CMK (cell line): ENCODE measurements at places on chromosomes 4 and X.
A peak's percentile ranks its signal among the peaks of the same experiment; 100 is the strongest.

- DNase-seq, result no peak
These were observed 14.2 kb upstream of the ADD1 start for GRCh38 chr4:2829321-2829932.

DNA sequence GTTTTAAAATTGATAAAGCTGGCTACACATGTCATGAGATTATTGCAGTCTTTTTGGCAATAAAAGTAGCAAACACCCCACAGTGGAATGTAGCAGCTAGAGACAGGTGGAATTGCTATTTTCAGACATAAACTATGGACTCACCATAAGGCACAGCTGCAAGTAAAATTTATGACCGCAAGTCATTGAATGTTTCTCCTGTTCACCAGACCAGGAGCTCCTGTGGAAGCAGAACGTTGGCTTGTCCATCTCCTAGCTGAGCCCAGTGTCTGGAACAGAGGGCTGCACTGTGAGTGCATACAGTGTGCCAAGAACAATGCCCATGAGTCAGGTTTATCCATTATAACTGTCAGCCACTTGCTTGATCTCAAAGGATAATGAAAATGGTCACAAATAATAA, 538.2 kb downstream of the INPP4B start:
- DNase-seq, result no peak

GRCh38 chr4:113499166-113499565, 262.4 kb downstream of the CAMK2D start:
- DNase-seq, result no peak

DNA sequence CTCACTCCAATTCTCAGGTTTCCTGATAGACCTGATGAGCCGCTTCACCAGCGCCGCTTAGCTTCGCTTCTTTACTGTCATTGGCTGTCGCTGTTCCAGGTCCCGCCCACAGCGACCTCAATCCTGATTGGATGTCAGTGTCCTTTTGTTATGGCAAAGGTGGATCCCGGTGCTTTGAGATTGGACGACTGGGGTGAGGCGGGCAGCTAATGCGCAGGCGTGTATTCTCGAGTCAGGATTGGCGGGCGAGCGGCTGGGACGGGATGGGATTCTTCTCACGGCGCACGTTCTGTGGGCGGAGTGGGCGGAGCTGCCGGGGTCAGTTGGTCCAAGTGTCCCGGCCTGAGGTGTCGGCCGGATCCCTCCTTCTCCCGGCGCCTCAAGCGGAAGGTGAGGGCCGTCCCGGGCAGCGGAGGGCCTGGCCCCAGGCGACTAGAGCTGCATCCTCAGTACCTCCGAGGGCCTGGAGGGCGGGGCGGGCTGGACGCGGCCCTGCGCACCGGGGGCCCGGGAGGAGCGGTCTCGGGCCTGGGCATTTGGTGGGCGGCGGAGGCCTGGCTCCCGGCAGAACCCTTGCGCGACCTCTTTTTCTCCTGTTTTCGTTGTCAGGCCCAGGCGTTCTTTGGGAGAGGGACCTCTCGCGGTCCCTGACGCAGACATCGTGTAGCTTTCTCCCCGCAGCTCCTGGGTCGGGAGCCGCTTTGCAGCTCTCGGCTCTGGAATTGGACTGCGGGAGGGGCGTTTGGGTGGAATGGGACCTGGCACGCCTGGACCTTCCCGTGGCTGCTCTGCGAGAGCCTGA, at the start of gene SCOC:
SCOC (plus strand) TSS at position 319 of the 802 bp plus-strand sequence. CDS start 5,525 bp downstream, outside the sequence.
- peak; percentile 93 for DNase-seq

DNA sequence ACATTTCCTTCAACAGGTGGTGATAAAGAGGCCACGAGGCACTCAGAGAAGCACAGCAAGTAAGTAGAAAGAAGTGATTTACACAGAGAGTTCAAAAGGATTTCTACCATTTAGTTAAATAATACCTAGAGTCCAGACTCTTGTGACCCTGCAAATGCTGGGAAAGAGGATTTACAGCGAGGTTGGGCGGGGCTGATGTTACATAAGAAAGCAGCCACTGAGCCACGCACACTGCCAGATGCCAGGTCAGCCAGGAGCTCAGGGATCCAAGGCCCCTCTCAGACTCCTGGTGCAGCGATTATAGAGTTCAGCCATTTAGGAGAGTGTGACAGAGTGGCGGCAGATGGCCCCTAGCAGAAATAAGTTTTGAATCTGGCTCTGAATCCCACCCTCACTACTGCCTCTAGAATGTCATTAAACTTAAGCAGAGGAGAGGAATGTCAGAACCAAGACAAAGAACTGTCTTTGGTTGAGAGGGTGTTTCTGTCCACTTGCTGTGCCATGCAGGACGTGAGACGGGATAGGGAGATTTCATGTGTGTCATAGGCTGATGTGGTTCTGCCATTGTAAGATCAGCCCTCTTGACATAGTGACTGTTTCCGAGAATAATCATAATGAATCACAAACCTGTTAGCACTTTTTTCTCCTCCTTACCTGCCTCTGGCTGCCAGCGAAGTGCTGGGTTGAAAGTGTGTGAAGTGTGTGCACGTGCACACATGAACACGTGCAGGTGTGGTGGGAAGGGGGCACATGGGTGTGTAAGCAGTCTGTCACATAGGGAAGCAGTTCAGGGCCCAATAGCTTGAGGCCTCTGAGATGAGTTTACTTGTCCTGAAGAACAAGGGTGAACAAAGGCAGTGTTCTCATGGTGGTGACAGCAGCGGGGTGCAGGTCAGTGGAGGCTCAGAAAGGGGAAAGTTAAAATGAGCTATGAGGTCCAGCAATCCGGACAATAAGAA, 50.1 kb downstream of the MFAP3L start:
- no peak for DNase-seq

- DNase-seq, result no peak
These were observed 106.7 kb downstream of the SPATA18 start for GRCh38 chr4:52157641-52158316.

- DNase-seq, result no peak
These were observed 1454.8 kb downstream of the RPA4 start for GRCh38 chrX:98338544-98338943.

DNA sequence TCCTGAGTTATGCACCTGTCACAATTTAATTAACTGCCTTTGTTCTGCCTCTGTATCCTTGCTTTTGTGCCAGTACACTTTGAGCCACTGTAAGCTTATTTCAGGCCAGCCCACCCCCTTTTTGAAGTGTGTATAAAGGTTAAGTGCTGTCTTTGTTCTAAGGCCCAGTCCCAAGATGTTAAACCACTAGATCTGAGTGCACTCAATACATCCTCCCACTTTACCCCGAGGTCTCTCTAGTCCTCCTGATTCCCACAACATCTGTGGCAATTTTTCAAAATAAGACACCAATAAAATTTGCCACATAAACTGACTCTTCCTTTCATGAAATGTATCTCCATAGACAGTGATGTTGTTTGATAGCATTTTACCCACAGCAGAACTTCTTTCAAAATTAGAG, 124.1 kb upstream of the SPIN4 start:
- no peak for DNase-seq

DNA sequence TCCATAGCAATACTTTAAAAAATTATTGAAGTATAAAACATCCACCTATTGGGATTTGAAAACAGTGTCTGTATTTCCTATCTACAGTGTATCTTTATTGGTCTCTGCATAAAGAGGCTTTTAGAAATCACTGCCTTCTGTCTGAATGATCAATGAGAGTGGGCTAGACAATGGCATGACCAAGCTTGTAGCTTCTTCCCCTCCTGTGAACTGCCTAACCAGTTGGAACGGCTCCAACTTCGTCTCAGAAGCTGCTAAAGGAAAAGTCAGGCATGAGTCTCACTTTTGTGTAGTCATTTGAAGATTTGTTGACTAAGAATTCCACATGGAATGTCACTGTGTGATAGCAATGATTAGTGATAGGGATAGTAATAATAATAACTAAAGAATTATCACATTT, 64.2 kb downstream of the INTS12 start:
- no peak for DNase-seq

GRCh38 chr4:158799013-158799770, 30.4 kb downstream of the FNIP2 start:
- no peak for DNase-seq

DNA sequence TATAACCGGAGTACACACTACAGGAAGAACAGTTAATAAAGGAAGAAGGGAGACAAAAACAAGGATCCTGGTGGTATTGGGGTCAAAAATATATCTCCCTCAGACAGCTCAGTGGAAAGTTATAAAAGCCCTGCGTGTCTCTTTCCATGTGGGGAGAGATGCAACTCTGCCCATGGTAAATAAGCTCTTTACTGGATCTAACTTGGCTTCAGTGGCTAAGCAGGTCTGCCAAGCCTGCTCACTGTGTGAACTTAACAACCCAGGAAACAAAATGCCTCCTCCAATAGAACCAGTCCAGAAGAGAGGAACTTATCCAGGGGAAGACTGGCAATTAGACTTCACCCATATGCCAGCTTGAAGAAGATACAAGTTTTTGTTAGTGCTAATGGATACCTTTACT, 17.0 kb upstream of the ZNF280C start:
- DNase-seq, result no peak

DNA sequence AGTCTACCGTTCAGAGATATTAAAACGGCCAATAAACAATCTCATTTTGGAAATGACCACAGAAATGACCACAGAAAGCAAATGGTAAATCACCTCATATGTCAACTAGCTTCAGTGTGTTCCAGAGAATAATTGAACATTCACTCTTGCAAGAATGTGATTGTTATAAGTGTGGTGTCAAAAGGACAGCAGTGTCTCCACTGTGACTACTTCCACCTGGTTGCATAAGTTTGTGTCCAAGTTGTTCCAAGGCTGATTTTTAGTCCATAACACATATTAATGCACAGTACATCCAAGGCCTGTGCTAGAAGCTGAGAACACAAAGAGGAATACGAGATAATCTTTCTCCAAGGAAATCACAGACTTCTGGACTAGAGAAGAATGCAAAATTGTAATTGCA, 37.4 kb upstream of the RNF150 start:
- DNase-seq, result no peak

DNA sequence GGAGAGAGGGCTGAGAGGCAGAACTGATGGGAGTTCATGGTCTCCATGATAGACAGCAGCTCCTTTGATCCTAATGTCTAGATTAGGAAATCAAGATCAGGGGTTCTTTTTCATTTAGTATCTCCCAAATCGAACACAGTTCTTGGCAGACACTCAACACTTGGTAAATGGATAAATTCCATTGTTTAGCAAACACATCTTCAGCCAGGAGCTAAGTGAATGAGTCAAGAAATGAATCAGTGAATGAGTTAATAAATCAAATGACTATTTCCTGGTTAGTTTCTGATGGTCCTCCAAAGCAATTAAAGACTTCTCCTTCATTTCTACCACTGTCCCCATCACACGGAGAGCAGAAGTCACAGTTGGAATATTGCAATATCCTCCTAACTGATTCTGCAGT, 120.0 kb upstream of the SHISA3 start:
- DNase-seq, result no peak

DNA sequence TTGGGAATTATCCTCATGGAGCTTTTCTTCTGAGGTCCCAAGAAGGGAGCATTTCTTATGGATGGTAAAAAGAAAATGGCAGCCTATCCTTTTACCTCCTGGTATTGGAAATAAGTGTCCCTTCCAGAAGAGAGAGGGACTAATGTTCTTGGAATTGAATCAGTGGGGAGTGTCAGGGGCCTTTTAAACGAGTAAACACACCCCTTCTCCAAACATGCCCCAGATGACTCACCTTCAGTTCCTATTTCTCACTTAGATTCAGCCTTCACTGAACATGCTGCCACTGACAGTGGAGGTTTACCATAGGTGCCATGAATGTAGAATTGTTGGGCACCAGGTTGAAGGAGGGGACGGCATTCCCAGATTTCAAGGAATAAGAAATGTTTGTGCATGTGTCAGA, 19.0 kb downstream of the MAGEC2 start:
- DNase-seq, result no peak

DNA sequence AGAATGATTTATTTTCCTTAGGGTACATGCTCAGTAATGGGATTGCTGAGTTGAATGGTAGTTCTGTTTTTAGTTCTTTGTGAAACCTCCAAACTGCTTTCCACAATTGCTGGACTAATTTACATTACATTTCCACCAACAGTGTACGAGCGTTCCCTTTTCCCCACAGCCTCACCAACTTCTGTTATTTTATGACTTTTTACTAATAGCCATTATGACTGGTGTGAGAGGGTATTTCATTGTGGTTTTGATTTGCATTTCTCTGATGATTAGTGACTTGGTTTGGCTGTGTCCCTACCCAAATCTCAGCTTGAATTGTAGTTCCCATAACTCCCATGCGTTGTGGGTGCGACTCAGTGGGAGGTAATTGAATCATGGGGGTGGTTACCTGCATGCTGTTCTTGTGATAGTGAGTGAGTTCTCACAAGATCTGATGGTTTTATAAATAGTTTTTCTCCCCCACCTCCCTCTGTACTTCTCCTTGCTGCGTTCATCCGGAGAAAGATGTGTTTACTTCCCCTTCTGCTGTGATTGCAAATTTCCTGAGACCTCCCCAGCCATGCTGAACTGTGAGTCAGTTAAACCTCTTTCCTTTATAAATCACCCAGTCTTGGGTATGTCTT, 95.1 kb downstream of the GBA3 start:
- DNase-seq, result no peak

DNA sequence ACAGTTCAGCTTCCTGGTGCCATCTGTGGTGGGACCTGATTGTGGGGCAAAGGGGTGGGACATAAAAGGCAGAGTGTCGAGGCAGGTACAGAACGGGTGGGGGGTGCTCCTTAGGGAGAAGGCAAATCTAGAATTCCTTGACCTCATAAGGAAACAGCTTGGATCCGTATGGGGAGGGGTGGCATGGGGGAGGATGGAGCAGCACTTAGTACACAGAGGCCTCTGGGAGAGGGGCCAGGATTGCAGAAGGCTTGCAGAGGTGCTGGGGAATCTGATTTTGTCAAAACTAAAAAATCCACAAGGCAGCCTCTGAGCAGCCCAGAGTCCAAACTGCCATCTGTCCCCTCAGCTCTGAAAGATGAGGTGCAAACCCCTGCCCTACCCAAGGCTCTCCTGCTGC, 2.3 kb upstream of the EMD start:
- no peak for DNase-seq

GRCh38 chr4:120682981-120683380, 239.5 kb downstream of the PRDM5 start:
- no peak for DNase-seq

DNA sequence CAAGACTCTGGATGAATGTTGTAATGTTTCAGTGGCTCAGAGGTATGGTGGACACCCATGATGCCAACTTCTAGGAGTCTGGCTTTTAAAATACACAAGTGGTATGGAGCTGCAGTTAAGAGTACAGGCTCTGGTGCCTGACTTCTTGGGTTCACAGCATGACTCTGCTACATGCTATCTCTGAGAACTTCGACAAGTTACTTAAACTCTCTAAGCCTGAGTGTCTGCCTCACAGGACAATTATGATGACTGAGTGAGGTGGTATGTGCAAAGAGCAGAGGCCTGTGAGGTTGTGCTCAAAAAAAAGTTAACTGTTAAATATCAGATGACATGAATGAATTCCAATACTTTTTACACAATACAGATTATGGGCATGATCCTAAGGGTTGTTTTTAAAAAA, 90.9 kb upstream of the SRD5A3 start:
- DNase-seq, result no peak

- no peak for DNase-seq
These were observed 37.7 kb upstream of the FRAS1 start for GRCh38 chr4:78019414-78019813.
